Thyroid gland (tissue), 4 donors: ENCODE measurements at places on chromosomes 3 and 15. TPM values are rescaled to one million over a fixed set of nuclear protein-coding genes. Genes with fewer than 3 reads are reported as not detected.

GRCh38 chr3:78666470-78666800 lies 1101.4 kb downstream of the ROBO1 start:
- no peak for DNase-seq

DNA sequence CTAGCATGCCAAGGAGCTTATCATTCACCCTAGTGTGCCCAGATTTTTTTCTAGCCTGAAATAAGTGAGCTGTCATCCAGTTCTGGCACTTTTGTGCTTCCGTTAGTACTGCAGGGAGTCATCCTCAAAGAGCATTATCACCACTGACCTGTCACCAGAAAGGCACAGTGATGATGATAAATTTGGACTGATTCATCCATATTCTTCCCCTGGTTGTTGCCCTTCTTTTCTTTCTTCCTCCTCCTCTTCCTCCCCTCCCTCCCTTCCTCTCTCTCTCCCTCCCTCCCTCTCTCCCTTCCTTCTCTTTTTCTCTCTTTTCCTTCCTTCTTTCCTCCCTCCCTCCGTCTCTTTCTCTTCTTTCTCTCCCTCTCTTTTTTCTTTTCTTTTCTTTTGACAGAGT lies 21.3 kb downstream of the SLC35G2 start:
- no peak for DNase-seq

GRCh38 chr15:93066834-93067648 lies 22.0 kb downstream of the RGMA start:
- no peak for DNase-seq

DNA sequence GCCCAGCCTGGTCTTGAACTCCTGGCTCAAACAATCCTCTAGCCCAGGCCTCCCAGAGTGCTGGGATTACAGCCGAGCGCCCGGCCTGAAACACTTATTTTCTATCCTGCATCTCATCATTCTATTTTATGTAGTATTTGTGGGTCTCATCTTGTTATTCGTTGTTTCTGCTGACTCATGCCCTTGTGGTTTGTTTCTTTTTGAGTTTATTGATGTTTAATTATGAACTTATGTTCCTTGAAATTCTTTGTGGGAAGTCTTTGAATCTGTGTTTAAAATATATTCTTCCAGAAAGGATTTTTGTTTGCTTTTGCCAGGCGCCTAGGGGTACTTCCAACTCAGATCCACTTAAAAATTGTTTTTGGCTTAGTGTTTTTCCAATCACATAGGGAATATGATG lies 78.3 kb upstream of the C15orf39 start:
- DNase-seq, result no peak

Gene P2RY14
- total RNA-seq, result 3.2 TPM

Gene ANKRD34C
- total RNA-seq, result 0.13 TPM
